Activated naive CD4-positive, alpha-beta T cell treated with anti-CD3 and anti-CD28 coated beads, Interleukin-2, amount 10 ng/mL, durations not matched to agents 7 days and 5 days (primary cell): ENCODE measurements at places on chromosomes 11 and 22.

- DNase-seq, result no peak
These were observed 437.3 kb upstream of the CADM1 start for GRCh38 chr11:115941481-115941993.

DNA sequence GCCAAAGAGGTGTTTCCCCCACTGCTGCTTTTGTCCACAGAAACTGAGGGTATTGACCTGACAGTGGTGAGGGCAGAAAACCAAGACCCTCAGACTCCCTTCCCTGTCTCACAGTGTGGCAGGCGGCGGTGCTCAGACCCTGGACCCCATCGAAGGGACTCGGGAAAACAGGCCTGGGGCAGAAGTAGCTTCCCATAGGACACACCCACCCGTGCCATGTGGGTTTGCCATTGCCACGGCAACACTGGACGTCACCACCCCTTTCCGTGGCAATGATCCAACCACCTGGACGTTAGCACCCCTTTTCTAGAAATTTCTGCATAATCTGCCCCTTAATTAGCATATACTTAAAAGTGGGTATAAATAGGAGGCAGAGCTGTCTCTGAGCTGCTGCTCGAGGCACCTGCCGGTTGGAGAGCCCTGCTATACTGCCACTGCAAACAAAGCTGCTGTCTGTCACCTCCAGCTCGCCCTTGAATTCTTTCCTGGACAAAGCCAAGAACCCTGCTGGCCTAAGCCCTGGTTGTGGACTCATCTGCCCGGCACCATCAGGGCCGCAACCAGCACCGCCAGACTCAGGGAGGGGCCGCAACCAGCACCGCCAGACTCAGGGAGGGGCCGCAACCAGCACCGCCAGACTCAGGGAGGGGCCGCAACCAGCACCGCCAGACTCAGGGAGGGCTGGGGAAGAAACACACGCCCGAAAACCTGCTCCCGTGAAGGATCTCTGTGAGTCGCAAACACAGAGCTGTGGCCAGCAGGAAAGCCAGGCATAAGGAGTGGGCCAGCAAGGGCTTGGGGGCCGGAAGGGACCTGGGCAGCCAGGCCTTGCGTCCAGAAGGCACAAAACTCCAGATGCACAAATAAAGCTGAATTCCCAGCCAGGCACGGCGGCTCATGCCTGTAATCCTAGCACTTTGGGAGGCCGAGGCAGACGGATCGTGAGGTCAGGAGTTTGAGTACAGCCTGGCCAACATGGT is 10.4 kb downstream of the MLC1 start:
- DNase-seq, result no peak

GRCh38 chr11:97871816-97872215 is 1148.9 kb upstream of the CNTN5 start:
- no peak for DNase-seq

GRCh38 chr11:15742626-15743519 is 613.5 kb downstream of the SOX6 start:
- DNase-seq, result no peak

- DNase-seq, result no peak
These were observed 146.0 kb upstream of the SEZ6L start for GRCh38 chr22:26023104-26023775.

GRCh38 chr11:66996609-66997273 is 21.6 kb downstream of the C11orf86 start:
- no peak for DNase-seq

DNA sequence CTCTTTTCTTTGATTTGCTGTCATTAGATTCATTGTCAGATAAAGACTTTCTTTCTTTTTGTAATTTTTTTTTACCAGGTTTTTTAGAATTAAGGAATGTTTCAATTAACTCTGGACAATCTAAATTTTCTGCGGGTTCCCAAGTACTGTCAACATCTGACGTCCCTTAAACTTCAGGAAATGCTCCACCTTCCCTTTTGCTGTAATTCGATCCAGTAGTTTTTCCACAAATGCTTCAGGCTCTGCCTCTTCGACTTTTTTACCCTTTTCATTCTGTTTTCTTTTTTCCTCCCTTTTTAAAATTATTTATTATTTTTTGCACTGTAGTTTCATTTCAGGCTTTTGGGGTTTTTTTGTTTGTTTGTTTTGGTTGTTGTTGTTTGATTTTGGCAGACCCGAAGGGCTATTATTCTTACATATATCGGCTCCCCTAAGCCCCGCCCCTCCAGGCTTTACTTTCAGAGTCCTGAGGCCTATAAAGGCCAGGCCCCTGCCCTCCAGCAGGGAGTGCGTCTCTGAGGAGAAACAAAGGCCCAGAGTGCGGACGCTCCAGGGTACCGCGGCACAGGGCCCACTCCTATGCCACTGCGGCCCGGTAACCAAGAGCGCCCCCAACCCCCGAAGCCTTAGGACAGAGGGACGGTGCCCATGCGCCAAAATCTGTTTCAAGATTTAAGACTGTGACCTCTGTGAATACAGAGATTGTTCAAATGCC is 116.4 kb downstream of the TYR start:
- no peak for DNase-seq

DNA sequence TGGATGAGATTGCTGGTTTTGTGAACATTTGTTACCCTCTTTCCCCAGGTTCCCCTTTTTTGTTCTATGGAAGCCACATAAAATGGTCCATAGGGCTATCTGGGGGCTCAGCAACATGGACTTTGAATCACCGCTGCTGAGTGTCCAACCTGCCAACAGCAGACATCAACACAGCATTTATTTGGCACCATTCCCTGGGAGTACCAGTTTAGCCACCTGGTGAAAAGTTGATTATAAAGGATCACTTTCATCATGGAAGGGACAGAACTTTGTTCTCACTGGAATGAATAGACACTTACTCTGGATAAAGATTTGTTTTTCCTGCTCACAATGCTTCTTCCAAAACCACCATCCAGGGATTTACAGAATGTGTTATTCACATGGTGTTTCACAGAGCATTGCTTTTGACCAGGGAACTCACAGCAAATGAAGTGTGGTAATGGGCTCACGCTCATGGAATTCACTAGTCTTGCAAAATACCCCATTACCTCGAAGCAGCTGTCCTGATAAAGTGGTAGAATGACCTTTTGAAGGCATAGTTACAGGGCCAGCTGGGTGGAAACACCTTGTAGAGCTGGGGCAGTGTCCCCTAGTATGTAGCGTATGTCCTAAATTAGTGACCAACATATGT is 43.9 kb downstream of the ADM start:
- DNase-seq, result no peak

DNA sequence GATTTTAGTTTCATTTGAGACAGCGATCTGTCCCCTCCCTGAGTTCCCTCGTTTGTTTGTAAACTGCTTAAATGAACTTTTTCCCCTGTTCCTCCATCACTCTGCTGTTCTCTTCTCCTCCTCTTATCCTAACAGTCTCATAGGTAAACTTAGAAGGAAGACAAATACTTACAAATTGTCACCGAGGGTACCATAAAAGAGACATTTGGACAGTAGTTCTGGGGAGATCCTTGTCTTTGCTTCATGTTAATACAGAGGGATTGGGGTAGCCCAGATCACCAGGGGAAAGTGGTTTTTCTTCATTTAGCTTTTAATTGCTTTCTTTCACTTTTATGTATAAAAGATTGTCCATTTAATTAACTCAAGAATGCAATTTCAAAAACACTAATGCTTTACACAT is 46.1 kb downstream of the ZBTB16 start:
- no peak for DNase-seq

- no peak for DNase-seq
These were observed 140.6 kb downstream of the ATG16L2 start for GRCh38 chr11:72954860-72955259.

DNA sequence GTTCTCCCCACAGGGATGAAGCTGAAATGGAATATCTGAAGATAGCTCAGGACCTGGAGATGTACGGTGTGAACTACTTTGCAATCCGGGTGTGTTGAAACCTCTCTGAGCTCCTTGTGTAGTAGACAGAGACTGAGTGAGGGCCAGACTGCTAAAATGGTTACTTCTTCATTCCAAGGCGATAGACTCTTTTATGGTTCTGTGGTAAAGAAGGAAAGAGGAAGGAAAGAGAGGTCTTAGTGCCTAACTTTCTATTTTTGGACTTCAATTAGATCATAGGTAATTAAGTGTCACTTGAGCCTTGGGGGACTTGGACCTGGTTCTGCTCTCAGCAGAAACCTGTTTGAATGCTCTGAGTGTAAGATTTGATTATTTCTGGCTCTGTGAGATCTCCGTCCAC is 54.7 kb downstream of the NF2 start:
- DNase-seq, result no peak

- no peak for DNase-seq
These were observed 1.9 kb upstream of the GRAP2 start for GRCh38 chr22:39898997-39899396.

DNA sequence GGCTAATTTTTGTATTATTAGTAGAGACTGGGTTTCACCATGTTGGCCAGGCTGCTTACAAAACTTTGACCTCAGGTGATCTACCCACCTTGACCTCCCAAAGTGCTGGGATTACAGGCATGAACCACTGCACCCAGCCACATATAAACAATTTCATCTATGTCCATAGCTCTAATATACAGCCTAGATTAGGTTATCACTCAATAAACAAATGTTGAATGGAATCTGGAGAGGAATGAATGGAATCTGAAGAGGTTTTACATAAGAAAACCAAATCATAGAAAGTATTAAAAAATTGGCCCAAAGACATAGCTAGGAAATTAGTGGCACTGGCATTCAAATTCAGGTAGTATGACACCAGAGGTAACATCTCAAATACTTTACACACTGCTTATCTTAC is 1401.4 kb upstream of the TENM4 start:
- DNase-seq, result no peak

DNA sequence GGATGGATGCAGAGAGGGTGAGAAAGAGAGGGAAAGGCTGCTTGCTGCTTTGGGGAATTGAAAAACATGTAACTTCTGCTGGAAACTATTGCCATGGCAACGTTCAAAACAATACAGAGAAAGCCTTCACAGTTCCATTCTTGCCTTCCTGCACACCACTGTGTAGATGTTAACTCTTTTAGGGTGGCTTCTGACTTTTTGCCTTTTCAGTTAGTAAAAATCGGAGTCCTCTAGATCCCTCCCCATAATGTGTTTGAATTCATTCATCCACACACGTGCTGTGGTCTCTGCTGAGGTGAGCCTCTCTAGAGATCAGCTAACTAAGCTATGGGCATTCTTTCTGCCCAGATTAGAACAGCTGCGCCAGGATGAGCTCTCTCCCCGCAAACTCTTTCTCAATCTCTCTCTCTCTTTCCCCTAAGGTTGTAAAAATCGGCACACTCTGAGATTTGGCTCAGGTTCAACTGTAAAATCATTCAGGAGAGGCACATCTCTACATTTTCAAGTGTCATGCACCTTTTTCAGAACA is 1178.3 kb downstream of the LRRC4C start:
- no peak for DNase-seq

DNA sequence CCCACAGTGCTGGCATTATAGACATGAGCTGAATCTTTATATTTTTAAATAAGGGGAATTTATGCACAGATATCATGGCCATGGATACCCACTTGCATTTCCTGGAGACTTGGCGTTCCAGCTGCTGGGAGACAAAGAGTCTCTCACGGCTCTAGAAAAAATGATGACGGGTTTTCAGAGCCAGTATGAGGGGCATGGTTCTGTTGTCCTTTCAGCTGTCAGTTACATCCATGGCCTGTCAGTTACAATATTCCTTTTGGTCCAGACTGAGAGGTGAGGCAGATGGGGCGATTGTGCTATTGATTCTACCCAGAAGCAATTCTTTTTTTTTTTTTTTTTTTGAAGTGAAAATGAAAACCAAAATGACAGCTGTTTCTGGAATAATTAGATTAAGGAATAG is 29.7 kb downstream of the USH1C start:
- DNase-seq, result no peak

GRCh38 chr11:6544921-6545850 is 48.1 kb downstream of the DNHD1 start:
- DNase-seq, result no peak

DNA sequence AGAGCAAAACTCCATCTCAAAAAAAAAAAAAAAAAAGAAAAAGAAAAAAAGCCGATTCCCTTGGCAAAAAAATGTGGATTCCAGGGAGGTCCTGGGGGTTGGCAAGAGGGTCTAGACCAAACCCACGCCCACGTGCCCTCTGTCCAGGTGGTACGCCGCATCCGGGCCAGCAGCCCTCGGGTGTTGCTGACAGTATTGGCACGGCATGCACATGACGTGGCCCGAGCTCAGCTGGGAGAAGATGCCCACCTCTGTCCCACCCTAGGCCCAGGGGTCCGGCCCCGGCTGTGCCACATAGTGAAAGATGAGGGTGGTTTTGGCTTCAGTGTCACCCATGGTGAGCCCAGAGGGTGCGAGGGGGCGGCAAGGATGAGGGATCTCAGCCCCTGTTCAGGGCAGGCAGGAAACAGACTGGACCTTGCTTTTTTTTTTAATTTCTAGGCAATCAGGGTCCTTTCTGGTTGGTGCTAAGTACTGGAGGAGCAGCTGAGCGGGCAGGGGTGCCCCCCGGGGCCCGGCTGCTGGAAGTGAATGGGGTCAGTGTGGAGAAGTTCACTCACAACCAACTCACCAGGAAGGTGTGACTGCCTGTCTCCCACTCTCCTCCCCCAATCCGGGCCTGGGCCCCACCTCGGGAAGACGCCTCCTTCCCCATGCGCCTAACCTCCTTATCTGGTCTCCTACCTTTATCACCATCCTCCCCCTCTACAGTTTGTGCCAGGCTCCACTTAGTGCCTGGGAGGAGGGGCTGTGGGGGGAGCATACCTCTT is 2.0 kb downstream of the NHERF4 start:
- DNase-seq, result no peak

GRCh38 chr11:73971175-73971719 is 11.4 kb downstream of the UCP2 start:
- no peak for DNase-seq

GRCh38 chr11:95398437-95399112 is 167.6 kb upstream of the SESN3 start:
- no peak for DNase-seq

DNA sequence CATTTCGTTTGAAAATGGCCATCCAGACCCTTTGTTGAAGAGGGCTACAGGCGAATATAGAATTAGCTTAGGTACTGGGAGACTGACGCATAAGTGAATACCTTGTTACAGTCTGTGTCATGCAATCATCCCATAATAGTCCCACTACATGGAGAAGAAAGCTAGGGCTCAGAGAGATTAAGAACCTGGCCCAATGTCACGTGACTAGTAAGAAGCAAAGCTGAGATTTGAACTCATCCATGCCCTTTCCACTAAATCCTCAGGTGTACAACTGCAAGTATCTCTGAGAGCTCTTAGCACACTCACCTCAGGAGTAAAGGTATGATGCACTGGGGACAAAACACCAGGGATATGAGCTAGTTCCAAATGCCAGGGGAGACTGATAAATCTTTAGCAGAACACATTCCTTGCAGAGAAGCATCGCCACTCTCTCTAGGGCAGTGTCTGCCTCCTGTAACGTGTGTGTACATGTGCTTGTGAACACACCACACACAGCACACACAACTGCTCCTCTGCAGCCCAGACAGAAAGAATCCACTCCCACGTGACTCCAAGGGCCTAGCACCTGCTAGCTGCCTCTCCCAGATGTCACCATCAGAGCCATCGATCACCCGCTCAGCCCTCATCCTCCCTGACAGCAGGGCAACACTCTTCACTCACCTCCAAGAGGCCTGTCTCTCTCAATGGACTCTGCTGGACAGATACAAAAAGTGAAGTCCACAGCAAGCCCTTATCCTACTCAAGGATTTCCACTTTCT is 402.8 kb downstream of the NXPE2 start:
- no peak for DNase-seq

- DNase-seq, result peak; percentile 3
These were observed 28.6 kb downstream of the LRRC32 start for GRCh38 chr11:76641905-76642304.
